ENCODE measurements at places on chromosomes 3 and 15.

GRCh38 chr15:49621887-49622286 is 1.0 kb downstream of the DTWD1 start:
- DNase-seq: no peak

- DNase-seq: no peak
These were observed 26.2 kb downstream of the ZBED2 start for GRCh38 chr3:111568911-111569310.

GRCh38 chr15:62783303-62783957 is 259.1 kb upstream of the TPM1 start:
- DNase-seq: no peak

GRCh38 chr3:71599416-71599815 is 15.9 kb upstream of the FOXP1 start:
- DNase-seq: no peak

GRCh38 chr3:160136421-160136820 is 88.8 kb upstream of the C3orf80 start:
- DNase-seq: no peak

- no peak for DNase-seq
These were observed 118.2 kb upstream of the PROK2 start for GRCh38 chr3:71903112-71903495.

- no peak for DNase-seq
These were observed 9.9 kb downstream of the ZIC1 start for GRCh38 chr3:147418808-147419701.

DNA sequence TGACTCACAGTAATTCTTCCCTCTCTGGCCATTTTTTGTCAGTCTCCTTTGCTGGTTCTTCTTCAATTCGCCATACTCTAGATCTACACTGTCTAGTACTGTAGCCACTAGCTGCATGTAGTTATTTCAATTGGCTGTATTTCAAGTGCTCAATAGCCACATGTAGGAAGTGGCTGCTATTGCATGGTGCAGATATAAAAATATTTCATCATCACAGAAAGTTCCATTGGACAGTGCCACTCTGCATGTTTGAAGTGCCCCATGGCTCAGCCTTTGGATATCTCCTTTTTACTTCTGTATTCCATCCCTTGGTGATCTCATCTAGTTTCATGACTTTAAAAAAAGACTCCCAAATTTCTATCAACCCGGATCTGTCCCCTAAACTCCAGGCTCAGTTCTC is 22.1 kb downstream of the PPP2R3A start:
- no peak for DNase-seq

GRCh38 chr3:148329481-148330235 is 368.0 kb upstream of the AGTR1 start:
- DNase-seq: no peak

DNA sequence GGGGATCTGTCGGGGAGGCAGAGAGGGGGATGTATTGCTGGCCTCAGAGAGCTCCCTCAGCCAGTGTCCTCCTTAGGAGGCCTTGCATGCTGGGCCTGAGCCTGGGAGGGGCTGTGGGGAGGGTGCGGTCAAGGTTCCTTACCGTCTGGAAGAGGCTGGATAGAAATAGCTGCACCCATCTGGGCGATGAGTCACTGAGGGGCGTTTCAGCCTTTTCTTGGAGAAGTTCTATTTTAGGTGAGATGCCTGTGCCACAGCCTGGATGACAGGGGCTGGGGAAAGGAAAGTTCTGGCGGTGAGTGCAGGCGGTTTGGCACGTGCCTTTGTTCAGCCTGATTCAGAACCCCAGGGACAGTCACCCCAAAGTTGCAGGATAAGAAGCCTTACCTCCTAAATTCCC is 35.7 kb upstream of the APEH start:
- no peak for DNase-seq

DNA sequence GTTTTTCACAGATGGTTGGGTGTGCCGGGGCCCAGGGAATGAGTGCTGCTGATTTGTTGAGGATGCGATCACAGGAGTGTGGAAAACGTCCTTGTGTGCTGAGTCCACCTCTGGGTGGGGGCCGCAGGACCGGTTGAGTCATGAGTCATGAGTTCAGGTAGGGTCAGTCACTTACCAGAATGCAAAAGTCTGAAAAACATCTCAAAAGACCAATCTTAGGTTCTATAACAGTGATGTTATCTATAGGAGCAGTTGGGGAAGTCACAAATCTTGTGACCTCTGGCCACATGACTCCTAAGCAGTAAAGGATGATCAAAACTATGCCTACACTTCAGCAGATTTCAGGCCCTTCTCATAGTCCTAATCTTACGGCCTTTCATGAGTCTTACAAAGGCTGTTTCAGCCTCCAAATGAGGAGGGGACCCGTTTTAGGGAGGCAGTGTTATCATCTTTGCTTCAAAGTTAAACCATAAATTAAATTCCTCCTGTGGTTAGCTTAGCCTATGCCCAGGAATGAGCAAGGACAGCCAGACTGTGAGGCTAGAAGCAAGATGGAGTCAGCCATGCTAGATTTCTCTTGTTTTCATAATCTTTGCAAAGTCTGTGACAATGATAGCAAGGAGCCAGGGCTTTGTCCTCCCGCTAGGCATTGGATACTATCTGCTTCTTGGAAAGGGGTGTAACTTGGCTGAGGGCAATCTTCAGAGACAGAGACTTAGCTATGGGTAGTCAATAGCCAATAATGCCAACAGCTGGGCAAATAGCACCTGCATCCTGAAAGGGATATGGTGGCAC is 30.6 kb upstream of the PIAS1 start:
- no peak for DNase-seq

GRCh38 chr15:74326746-74327145 is 40.7 kb downstream of the CYP11A1 start:
- no peak for DNase-seq

GRCh38 chr3:151227266-151227806 is 24.3 kb upstream of the GPR171 start:
- no peak for DNase-seq

DNA sequence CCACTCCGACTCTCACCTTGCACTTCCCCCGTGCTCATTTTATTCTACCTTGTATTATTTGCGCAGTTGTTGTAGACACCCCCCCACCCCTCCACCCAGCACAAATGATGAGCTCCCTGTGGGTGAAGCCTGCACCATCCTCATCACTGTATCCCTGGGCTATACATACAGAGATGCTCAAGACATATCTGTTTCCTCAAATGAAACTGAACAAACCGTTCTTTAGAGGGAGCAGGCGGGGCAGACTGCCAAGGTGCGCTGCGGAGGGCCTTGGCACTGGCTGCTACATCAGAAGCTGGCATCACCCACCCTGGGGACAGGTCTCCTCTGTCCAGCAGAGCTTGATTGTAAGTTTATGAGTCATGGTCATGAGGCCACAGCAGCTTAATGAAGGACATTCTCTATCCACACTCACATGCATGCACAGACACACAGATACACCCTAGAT is 29.0 kb downstream of the ADCY5 start:
- no peak for DNase-seq

DNA sequence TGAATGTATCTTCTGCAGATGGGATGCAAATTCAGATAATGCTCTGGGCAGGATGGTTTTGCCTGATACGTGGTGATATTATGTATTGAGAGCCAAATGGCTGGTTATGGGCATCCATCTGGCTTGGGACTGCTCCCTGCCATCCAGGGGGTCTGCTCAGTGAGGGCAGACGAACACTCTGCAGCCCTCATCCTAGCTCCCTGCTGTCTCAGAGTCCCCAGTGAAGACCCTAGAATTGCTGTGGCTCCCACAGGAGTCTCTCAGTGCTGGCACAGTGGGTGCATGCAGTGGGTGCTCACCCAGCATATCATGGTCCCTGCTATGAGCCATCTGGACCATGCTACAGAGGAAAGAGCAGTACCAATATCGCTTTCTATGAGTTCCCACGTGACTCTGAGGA is 10.3 kb downstream of the CX3CR1 start:
- no peak for DNase-seq

All from GOT3 (cell line).